ENCODE measurements at places on chromosomes 3 and 15. TPM values are rescaled to one million over a fixed set of nuclear protein-coding genes. Genes with fewer than 3 reads are reported as not detected.

The SLC35G2 gene
- total RNA-seq, result 5.7 TPM

The ZIC4 gene
- not detected for total RNA-seq

The TLR9 gene
- 1.0 TPM for total RNA-seq

The AQP9 gene
- total RNA-seq, result 60.3 TPM

The FETUB gene
- total RNA-seq, result not detected

The CPB1 gene
- 0.83 TPM for total RNA-seq

The PDZRN3 gene
- 16.0 TPM for total RNA-seq

The CHD2 gene
- total RNA-seq, result 158 TPM

DNA sequence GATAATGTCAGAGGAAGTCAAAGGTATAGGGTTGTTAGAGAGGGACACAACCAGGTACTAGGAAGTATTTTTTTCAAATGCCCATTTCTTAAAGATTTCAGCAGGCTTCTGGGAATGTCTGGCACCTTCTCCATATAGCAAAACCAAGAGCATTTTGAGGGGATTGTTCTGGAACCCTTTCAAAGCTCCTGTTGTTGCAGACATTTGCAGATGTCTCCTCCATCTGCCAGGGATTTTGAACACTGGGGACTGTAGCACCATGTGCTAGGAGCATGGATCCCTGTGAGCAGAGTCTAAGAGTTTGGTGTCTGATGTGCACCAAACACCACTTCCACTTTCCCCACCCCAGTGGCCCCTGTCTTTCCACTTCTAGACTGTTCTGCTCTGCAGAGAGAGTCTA lies 206.0 kb upstream of the KBTBD8 start:
- H3K27ac ChIP-seq, result no peak overlapping the region
- no peaks in the 10 kb centered on the region for H3K36me3 ChIP-seq
- H3K4me1 ChIP-seq, result no peaks in the 10 kb centered on the region
- no peak for DNase-seq

- no peak for DNase-seq
- no peaks in the 10 kb centered on the region for H3K4me1 ChIP-seq
- no peaks in the 10 kb centered on the region for H3K27me3 ChIP-seq
- no peaks in the 10 kb centered on the region for H3K36me3 ChIP-seq
Observed at GRCh38 chr3:63807961-63808565, 11.0 kb upstream of the C3orf49 start.

- H3K36me3 ChIP-seq, result no peaks in the 10 kb centered on the region
- no peaks in the 10 kb centered on the region for H3K27me3 ChIP-seq
- no peak for DNase-seq
- H3K4me3 ChIP-seq, result no peak overlapping the region
- H3K27ac ChIP-seq, result no peak overlapping the region
Observed at GRCh38 chr3:143306407-143306806, 186.8 kb downstream of the CHST2 start.

DNA sequence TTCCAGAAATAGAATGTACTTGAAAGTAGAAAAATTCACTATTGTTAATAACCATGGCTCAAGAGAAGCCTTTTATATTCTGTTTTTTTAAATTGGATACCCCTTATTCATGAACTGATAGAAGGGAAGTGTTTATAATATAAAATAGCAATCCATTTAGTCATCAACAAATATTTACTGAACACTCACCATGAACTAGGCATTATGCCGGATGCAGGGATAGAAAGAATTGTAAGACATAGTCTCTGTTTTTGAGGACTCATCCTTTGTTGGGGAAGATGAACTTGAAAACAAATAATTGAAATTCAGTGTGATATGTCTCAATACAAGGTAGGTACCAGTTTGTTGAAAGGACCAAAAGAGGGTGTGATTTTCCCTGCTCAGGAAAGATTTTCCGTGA lies 160.9 kb upstream of the SATB1 start:
- no peak for DNase-seq
- H3K4me3 ChIP-seq, result no peak overlapping the region
- no peaks in the 10 kb centered on the region for H3K36me3 ChIP-seq
- H3K27ac ChIP-seq, result no peak overlapping the region

GRCh38 chr3:160842021-160843005 lies 86.3 kb downstream of the PPM1L start:
- no peak overlapping the region for H3K27ac ChIP-seq
- H3K36me3 ChIP-seq, result no peaks in the 10 kb centered on the region
- no peaks in the 10 kb centered on the region for H3K27me3 ChIP-seq

GRCh38 chr3:94978084-94978483 lies 915.2 kb downstream of the NSUN3 start:
- no peak overlapping the region for H3K27ac ChIP-seq
- no peaks in the 10 kb centered on the region for H3K27me3 ChIP-seq
- H3K4me1 ChIP-seq, result no peaks in the 10 kb centered on the region
- H3K36me3 ChIP-seq, result no peaks in the 10 kb centered on the region
- no peak overlapping the region for H3K4me3 ChIP-seq
- DNase-seq, result no peak

DNA sequence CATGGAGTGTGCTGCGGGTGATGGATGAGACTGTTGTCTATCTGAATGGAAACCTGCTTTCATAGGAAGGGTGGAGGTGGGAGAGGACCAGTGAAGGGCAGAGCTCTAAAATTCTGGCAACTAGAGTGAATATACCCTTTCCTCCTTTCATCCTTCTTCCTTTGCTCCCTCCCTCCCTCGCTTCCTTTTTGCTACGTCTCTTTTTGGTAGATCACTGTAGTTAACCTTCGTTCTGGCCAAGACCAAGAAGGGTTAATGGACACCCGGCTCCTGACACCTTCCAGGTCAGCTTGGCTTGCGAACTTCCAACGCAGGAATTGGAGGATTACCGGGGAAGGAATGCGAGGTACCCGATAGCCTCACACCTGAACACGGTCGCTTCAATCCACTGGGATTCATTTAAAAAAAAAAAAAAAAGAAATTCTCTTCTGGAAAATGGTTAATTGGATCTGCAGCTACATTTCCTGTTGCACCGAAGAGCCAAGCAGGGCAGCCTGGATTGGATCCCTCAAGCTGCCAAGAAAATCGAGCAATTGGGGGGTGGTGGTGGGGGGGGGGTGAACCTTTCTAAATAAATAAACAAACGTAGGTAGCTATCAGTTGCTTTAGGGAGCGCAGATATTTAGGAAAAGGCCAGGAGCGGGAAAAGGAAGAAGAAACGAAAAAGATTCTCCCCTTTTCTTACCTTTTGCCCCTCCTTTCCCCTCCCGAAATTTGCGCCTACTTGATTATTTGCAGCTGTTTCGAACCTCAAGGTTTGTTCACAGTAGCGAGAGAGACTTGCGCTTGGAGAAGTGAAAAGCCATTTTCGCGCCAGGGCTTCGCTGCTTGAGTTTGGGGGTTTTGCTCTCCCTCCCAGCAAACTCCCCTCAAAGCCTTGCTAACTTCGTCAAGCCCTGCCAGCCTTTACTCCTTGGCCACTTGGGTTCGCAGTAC lies 9.5 kb upstream of the NR2F2 start:
- H3K27ac ChIP-seq, result peak overlapping the region; percentile 87
- DNase-seq, result no peak
- peaks cover 4% of the 10 kb centered on the region for H3K4me1 ChIP-seq

GRCh38 chr15:77104155-77104554 lies 33.2 kb upstream of the TSPAN3 start:
- H3K27me3 ChIP-seq, result no peaks in the 10 kb centered on the region
- no peak for DNase-seq
- H3K4me3 ChIP-seq, result no peak overlapping the region
- no peak overlapping the region for H3K27ac ChIP-seq

GRCh38 chr3:126277629-126278378 lies 79.4 kb downstream of the KLF15 start:
- H3K27ac ChIP-seq, result no peak overlapping the region
- no peak for DNase-seq
- no peaks in the 10 kb centered on the region for H3K4me1 ChIP-seq
- no peak overlapping the region for H3K4me3 ChIP-seq

DNA sequence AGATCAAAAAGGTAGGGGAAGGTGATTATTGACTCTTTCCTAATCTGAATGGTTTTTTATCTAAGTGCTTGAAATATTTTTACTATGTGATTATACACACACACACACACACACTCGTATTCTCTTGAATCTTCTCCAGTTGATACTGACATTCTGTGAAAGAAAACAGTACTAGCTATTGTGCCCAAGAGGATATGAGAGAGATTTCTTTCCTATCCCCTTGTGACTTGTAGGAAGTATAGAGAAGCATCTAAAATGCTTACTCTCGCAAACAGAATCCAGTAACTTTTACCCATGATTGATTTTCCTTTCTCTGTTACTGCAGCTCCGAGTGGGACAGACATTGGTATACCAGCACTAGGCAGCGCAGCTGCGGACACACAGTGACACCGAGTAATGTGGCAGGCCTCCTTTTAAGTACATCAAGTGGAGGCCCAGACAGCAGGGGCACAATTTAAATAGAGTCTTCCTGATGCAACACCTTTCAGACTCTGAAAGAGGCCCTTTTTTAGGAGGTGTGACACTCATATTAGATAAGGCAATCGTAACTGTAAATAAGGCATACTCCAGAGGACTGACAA lies 421.0 kb upstream of the CNTN4 start:
- H3K27me3 ChIP-seq, result no peaks in the 10 kb centered on the region
- no peak overlapping the region for H3K27ac ChIP-seq
- no peaks in the 10 kb centered on the region for H3K4me1 ChIP-seq
- no peaks in the 10 kb centered on the region for H3K36me3 ChIP-seq
- no peak overlapping the region for H3K4me3 ChIP-seq

- no peak overlapping the region for H3K27ac ChIP-seq
- H3K36me3 ChIP-seq, result no peaks in the 10 kb centered on the region
- H3K4me3 ChIP-seq, result no peak overlapping the region
- no peak for DNase-seq
- no peaks in the 10 kb centered on the region for H3K4me1 ChIP-seq
- no peaks in the 10 kb centered on the region for H3K27me3 ChIP-seq
Observed at GRCh38 chr15:92288755-92289154, 104.9 kb upstream of the ST8SIA2 start.

DNA sequence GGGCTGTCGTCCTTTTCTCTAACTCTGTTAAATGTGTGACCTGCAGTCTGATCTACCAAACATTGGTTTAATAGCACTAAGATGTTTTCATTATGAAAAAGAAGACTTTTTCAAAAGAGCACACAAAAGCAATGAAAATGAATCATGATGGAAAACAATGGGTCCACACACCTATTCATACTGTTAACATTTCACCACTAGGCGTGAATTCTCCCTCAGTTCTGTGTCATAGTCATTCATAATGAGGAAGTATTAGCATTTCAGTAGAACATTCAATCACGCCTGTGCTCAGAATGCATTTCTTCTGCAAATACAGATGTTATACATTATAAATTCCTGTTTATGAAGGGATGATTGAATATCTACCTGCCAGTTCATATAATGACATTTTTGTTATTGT lies 35.9 kb downstream of the EIF4E3 start:
- no peak overlapping the region for H3K4me3 ChIP-seq
- DNase-seq, result no peak
- no peaks in the 10 kb centered on the region for H3K27me3 ChIP-seq
- H3K36me3 ChIP-seq, result peaks cover 6% of the 10 kb centered on the region
- peaks cover 41% of the 10 kb centered on the region for H3K4me1 ChIP-seq

DNA sequence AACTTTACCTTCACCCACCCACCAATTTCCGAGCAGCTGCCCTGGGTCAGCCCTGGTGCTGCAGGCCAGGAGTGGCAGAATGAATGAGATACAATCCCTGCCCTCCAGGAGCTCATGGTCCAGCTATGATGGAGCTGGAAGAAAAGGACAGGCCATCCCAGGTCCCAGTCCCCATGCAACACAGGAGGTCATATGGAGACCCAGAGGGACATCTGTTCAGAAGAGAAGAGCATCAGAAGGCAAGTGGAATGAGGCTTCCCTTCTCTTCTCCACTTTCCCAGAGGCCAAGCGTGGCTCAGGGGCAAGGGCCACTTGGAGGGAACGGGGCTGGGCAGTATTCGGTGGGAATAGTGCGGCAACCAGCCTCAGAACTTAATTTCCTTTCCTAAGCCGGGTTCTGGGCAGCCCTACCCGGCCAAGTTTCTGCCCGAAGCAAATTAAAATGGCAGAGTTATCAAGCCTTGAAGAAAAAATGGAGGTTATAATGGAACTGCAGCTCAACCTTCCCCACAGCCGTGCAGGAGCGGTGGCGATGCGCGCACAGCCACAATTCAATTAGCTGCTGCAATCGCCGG lies 35.9 kb downstream of the TLE3 start:
- DNase-seq, result no peak
- H3K4me3 ChIP-seq, result no peak overlapping the region
- peaks cover 28% of the 10 kb centered on the region for H3K4me1 ChIP-seq

DNA sequence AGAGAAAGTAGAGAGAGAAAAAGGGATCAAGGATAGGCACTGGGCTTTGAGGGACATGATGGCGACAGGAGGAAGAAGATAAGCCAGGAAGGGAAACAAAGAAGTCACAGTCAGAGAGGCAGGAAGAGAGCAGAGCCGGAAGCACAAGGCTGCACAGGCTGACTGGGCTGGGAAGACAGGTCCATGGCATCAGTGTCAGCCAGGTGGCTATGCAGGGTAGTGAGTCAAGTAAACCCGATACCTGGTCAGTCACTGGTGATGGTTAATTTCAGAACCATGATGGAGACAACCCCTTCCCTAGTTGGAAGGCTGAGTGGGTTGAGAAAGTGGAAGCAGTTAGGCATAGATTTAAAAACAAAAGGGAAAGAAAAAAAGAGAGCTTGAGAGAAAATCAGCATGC lies 203.8 kb downstream of the EPHB1 start:
- no peaks in the 10 kb centered on the region for H3K36me3 ChIP-seq
- no peak overlapping the region for H3K27ac ChIP-seq
- no peaks in the 10 kb centered on the region for H3K4me1 ChIP-seq
- no peak for DNase-seq

- H3K4me1 ChIP-seq, result no peaks in the 10 kb centered on the region
- H3K4me3 ChIP-seq, result no peak overlapping the region
- H3K27ac ChIP-seq, result no peak overlapping the region
- H3K36me3 ChIP-seq, result no peaks in the 10 kb centered on the region
Observed at GRCh38 chr3:42276141-42277132, 10.5 kb upstream of the CCK start.

DNA sequence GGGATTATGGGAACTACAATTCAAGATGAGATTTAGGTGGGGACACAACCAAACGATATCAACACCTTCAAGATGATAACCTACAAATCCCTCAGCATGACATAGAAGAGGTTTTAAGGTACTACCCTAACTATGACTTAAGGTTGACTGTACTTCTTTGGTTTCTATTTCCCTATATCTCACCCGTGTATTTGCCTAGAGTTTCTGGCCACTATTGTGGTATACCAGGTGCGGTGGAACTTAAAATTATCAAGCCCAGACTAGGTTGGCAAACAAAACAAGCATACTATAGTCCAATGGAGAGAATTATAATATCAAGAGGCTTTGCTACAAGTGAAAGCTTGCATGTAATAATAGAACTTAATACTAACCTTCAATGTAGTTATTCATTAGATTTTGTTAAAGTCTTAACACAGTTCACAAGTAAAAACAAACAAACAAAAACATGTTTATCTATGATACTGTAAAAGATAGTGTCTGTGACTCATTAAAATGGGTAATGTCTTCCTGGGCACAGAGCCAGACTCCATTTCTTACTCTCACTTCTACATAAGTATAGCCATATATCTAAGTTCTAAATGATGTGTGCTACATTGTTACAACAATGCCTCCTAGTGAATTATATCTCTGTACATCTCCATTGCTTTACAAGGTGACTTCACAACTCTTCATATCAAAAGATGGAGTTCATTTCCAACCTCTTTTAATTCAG lies 479.1 kb downstream of the ZBBX start:
- H3K27ac ChIP-seq, result no peak overlapping the region
- H3K4me3 ChIP-seq, result no peak overlapping the region
- DNase-seq, result no peak
- H3K27me3 ChIP-seq, result no peaks in the 10 kb centered on the region
- no peaks in the 10 kb centered on the region for H3K4me1 ChIP-seq
